Effector CD8-positive, alpha-beta T cell (primary cell): ENCODE measurements at places on chromosomes 12 and 14.
A peak's percentile ranks its signal among the peaks of the same experiment; 100 is the strongest.

- no peak for DNase-seq
Measured at GRCh38 chr14:101503431-101504095, 57.7 kb upstream of the DIO3 start.

DNA sequence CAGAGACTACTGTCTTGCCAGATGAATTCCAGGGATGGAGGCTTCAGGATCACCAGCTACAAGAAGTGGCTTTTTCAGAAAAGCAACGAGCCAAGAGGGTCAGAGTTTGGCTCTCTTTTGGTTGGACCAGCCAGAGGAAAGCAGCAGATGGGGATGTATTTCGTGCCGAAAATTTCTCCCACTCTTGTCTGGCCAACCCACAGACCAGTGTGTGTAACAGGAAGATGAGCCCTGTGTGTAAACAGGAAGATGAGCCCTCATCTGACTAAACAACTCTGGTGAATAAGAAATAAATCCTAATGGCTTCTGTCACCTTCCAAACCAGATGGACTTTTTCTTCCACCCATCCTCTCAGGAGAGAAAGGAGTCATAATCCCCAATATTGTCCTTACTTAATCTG lies 13.1 kb downstream of the GPR68 start:
- no peak for DNase-seq

GRCh38 chr14:95217391-95217900 lies 60.1 kb upstream of the DICER1 start:
- no peak for DNase-seq

- no peak for DNase-seq
Measured at GRCh38 chr14:65336191-65336591, 76.3 kb upstream of the FUT8 start.

DNA sequence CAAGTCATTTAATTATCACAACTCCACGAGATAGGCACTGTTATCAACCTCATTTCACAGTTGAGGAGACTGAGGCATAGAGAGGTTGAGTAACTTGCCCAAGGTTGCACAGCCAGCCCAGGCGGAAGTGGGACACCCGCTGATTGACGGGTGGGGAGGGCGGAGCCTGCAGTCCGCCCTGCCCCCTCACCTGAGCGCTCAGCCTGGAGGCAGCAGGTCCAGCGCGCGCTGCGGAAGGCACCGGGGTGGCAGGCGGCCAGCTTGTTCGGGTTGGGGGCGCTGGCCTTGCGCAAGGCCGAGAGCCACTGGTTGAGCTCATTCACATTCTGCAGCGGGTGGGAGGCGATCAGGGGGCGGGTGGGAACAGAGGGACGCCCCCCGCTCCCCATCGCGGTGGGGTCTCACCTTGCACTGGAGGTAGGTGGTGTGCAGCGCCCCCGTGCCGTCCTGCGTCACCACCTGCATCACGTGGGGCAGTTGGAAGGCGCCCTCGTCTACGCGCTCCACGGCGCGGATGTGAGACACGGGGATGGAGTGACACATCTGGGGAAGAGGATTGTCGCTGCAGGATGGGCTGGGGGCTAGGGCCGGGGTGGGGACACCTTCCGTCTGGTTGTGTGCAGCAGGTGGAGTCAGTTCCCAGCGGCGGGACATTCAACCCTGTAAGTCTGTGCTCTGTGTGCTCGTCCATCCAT lies 31.7 kb downstream of the RASAL1 start:
- DNase-seq: peak; percentile 27

GRCh38 chr12:56927281-56927680 lies 6.9 kb downstream of the SDR9C7 start:
- DNase-seq: no peak
